ENCODE measurements at places on chromosomes 5 and 9. TPM values are rescaled to one million over a fixed set of nuclear protein-coding genes. Genes with fewer than 3 reads are reported as not detected.

DNA sequence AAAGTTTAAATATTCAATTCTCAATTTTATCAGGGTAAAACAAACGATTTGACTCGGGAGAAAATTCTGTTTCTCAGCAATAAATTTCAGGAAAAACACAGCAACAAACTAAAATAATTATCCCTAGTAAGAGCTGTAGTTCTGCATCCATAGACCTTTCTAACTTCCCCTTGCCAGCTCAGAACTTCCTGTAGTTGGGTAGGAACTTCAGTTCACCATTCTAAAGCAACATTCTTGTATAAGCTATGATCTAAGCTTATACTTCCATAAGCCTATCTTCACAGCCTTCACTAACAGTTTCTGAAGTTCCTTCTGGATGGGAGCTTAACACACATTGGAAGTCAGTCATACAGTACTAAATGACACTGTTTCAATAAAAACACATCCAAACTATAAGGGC, 96.6 kb downstream of the UBAP2 start:
- H3K27ac ChIP-seq, result no peak overlapping the region
- H3K36me3 ChIP-seq, result peaks cover 9% of the 10 kb centered on the region
- no peak for DNase-seq
- peaks cover 9% of the 10 kb centered on the region for H3K4me1 ChIP-seq

DNA sequence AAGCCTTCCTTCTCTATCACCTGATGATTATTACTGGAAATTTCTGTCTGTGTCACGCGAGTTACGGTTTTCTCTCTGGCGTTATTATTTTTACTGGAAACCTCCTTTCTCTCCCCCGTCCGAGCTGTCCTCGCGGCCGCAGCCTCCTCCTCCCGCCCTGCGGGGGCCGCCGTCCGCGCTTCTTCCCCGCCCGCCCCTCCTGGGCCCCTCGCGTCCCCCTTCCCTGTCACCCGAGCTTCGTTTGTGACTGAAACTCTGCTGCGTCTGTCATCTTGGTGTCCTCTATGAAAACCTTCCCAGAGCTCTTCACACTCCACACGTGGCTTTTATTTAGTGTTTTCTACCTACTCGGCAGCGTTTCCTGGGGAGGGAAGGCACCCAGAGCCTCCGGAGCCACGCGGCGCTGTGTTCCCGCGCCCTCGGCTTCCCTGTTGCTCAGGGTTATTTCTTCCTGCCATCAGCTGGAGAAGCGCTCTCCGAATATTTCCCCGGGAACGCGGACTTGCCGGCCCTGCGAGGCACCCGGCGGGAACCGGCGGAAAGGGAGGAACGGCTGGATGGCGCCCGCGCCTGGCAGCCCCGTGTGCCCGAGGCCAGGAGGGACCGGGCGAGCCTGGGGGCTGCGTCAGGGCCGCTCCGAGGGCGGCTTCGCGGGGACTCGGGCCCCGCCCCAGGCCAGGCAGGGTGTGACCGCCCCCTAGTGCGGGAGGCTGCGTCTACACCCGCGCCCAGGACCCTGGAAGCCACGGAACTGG, 33.9 kb downstream of the TRIP13 start:
- peaks cover 9% of the 10 kb centered on the region for H3K36me3 ChIP-seq
- H3K27me3 ChIP-seq, result peaks cover 66% of the 10 kb centered on the region
- peak overlapping the region; percentile 65 for H3K4me3 ChIP-seq
- H3K27ac ChIP-seq, result no peak overlapping the region
- no peak for DNase-seq

The SCGB3A2 gene
- not detected for total RNA-seq

The MTREX gene
- 73.7 TPM for total RNA-seq

DNA sequence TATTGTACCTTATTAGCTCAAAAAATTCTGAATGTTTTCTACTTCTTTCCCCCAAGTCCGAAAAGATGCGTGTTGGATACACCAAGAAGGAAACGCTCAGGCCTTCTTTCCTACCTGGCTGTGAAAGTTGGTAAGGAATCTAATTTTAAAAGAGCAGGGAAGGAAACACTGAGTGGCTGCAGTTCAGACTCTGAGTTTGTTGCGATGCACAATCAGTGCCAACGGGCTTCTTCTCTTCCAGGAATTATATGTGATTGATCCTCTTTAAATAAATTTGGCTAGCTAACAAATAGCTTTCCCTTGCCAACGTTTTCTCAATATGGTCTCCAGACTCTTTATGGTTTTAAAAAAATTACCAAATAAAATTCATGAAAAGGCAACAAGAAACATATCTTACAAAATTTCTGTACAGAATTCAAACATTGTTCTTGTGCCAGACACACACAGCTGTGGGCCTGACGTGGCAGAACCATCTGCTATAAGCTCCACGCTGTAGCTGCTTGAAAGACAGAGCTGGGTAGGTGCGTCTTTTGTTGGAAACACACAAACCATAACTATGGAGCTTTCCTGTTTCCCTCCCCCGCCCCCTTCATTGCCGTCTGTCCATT, 493.1 kb downstream of the ZNF608 start:
- no peaks in the 10 kb centered on the region for H3K4me1 ChIP-seq
- no peaks in the 10 kb centered on the region for H3K36me3 ChIP-seq
- no peak overlapping the region for H3K4me3 ChIP-seq
- no peak overlapping the region for H3K27ac ChIP-seq

GRCh38 chr5:119354537-119355243, 1.1 kb upstream of the TNFAIP8 start:
- DNase-seq, result no peak
- peak overlapping the region; percentile 97 for H3K4me3 ChIP-seq
- H3K4me1 ChIP-seq, result peaks cover 71% of the 10 kb centered on the region
- H3K36me3 ChIP-seq, result peaks cover 2% of the 10 kb centered on the region

The SLC34A1 gene
- total RNA-seq, result 0.31 TPM

The IFNK gene
- not detected for total RNA-seq

DNA sequence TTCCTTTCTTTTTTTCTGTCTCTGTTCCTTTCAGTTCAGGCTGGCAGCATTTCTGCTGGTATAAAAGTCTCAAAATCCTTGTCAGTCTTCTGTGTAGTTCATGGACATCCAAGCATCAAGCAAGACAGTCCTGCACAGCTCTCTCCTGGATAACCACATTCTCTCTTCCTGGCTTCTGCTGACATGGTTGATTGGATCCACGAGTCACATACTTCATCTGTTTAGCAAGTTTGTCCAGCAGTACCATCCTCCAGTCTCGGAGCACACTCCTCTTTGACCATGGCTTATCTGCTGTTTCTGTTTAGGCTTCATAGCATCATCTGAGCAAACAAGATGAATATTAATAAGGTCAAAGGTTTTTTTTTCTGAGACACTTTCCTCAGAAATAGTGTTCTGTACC, 220.8 kb downstream of the KDM4C start:
- H3K4me3 ChIP-seq, result peak overlapping the region; percentile 43
- H3K4me1 ChIP-seq, result peaks cover 14% of the 10 kb centered on the region
- DNase-seq, result no peak
- peaks cover 10% of the 10 kb centered on the region for H3K36me3 ChIP-seq
- no peak overlapping the region for H3K27ac ChIP-seq

DNA sequence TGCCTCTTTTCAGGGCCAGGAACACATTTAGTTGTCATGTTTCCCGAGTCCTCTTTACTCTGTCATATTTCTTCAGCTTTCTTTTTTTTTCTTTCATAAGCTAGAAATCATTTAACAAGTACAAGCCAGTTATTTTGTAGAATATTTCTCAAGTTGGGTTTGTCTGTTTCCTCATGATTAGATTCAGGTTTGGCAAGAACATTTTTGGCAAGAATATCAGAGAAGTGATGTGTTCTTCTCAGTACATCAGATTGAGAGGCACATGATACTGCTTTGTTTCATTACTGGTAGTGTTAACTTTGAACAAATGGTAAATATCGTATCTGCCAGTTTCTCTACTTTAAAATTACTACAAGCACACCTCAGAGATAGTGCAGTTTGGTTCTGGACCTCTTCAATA, 45.1 kb downstream of the PCSK5 start:
- H3K36me3 ChIP-seq, result peaks cover 2% of the 10 kb centered on the region
- peaks cover 7% of the 10 kb centered on the region for H3K4me1 ChIP-seq
- H3K27ac ChIP-seq, result no peak overlapping the region
- H3K27me3 ChIP-seq, result no peaks in the 10 kb centered on the region

DNA sequence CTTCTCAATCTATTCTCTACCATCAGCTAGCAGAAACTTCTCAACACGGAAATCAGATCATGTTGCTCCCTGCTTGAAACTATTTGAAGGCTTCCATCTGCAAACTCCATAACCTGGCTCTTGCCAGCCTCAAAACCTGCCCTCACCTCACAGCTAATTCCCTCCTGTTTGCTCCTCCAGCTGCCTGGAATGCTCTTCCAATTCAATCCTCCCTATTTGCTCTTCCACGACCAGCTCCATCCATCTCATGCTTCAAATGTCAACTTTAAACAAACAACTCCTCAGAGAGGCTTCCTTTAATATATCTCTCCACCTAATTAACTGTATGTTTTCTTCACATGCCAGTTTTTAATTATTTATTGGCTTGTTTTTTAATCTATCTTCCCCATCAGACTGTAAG, 1.5 kb downstream of the PLAA start:
- peak overlapping the region; percentile 95 for H3K27ac ChIP-seq
- peaks cover 11% of the 10 kb centered on the region for H3K27me3 ChIP-seq
- H3K4me3 ChIP-seq, result peak overlapping the region; percentile 95
- no peak for DNase-seq

DNA sequence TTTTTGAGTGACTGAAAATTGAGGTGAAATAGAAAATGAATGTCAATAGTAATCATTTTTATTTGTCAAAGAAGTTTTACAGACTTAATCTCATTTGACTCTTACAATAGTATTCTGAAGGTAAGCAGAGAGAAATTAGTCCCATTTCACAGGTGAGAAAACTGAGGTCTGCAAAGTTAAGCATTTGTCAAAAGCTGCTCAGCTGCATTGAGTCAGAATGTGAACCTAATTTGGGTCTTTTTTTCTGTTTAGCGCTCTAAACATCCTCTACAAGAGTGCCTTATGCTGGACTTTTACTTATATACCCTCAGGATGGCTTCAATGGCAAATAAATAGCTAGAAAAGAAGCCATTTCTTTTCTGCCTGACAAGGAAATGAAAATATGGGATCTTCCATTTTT, 135.7 kb downstream of the RASGRF2 start:
- H3K4me3 ChIP-seq, result no peak overlapping the region
- H3K36me3 ChIP-seq, result peaks cover 10% of the 10 kb centered on the region
- H3K4me1 ChIP-seq, result peaks cover 4% of the 10 kb centered on the region
- H3K27me3 ChIP-seq, result no peaks in the 10 kb centered on the region
- no peak overlapping the region for H3K27ac ChIP-seq

- no peak overlapping the region for H3K4me3 ChIP-seq
- H3K4me1 ChIP-seq, result peaks cover 2% of the 10 kb centered on the region
- peaks cover 2% of the 10 kb centered on the region for H3K36me3 ChIP-seq
- no peak overlapping the region for H3K27ac ChIP-seq
These were observed 22.8 kb downstream of the ANGPTL2 start for GRCh38 chr9:127099664-127100063.

- DNase-seq, result no peak
- peaks cover 4% of the 10 kb centered on the region for H3K4me1 ChIP-seq
- no peak overlapping the region for H3K27ac ChIP-seq
- H3K4me3 ChIP-seq, result no peak overlapping the region
These were observed 199.5 kb downstream of the ALDH1A1 start for GRCh38 chr9:72753266-72753893.

GRCh38 chr5:172199446-172199845, 5.5 kb downstream of the EFCAB9 start:
- peaks cover 3% of the 10 kb centered on the region for H3K4me1 ChIP-seq
- H3K4me3 ChIP-seq, result no peak overlapping the region
- no peaks in the 10 kb centered on the region for H3K36me3 ChIP-seq
- DNase-seq, result no peak
- peaks cover 6% of the 10 kb centered on the region for H3K27me3 ChIP-seq

DNA sequence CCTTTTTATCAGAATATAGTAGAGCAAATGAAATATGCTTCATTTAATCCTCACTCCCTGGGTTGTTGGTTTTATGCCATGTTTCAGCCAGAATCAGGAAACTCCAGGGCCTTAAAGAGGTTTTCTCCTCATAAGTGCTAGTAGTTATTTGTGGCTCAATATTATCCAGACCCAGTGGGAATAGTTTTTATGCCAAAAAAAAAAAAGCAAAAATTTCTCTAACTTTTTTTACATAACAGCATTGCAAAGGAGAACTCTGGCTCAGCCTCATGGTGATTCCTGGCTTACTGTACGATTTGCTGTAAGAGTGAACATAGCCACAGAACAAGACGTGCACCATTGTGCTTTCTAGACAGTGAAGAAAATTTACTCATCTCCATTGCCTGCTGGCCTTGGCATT, 232.5 kb downstream of the PJA2 start:
- H3K27ac ChIP-seq, result no peak overlapping the region
- no peak for DNase-seq
- H3K4me3 ChIP-seq, result no peak overlapping the region
- H3K36me3 ChIP-seq, result no peaks in the 10 kb centered on the region
- no peaks in the 10 kb centered on the region for H3K4me1 ChIP-seq
- H3K27me3 ChIP-seq, result no peaks in the 10 kb centered on the region

The PCA3 gene
- total RNA-seq, result not detected

DNA sequence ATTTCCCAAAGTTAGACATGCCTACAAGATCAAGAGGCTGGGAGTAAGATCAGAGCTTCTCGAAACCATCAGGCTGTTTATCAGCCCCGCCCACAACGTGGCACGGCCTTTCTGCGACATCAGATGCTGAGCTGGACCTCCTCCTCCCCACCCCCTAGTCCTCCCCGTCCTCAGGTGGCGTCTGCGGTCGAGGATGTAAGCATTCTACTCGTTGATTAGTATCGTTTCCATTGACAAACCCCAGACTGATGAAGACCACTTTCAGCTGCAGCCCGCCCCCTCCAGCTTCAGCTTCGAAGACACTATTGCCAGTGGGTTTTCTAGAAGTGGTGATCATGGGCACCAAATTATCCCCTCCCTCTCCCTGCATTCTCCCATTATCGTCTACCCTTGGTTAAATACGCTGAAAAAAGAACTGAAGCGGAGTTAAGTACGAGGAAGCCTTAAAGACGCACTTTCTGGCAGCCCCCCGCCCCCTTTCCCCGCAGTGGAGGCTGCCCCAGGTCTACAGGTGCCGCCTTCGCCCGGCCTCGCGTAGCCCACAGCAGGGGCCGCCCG, 1.1 kb downstream of the PPIC start:
- DNase-seq, result no peak
- peak overlapping the region; percentile 80 for H3K4me3 ChIP-seq
- peaks cover 5% of the 10 kb centered on the region for H3K36me3 ChIP-seq
- peaks cover 15% of the 10 kb centered on the region for H3K4me1 ChIP-seq
- no peak overlapping the region for H3K27ac ChIP-seq

GRCh38 chr9:116286297-116286696, 132.7 kb downstream of the PAPPA start:
- peaks cover 2% of the 10 kb centered on the region for H3K36me3 ChIP-seq
- no peaks in the 10 kb centered on the region for H3K4me1 ChIP-seq
- peaks cover 27% of the 10 kb centered on the region for H3K27me3 ChIP-seq
- no peak overlapping the region for H3K4me3 ChIP-seq

GRCh38 chr5:149831492-149831891, 101.4 kb downstream of the PPARGC1B start:
- H3K4me3 ChIP-seq, result no peak overlapping the region
- no peak overlapping the region for H3K27ac ChIP-seq
- no peak for DNase-seq
- no peaks in the 10 kb centered on the region for H3K27me3 ChIP-seq
- H3K4me1 ChIP-seq, result peaks cover 6% of the 10 kb centered on the region

- H3K4me3 ChIP-seq, result no peak overlapping the region
- H3K4me1 ChIP-seq, result no peaks in the 10 kb centered on the region
- H3K36me3 ChIP-seq, result no peaks in the 10 kb centered on the region
- no peak for DNase-seq
- no peak overlapping the region for H3K27ac ChIP-seq
These were observed 1917.1 kb upstream of the CDH6 start for GRCh38 chr5:29276371-29276770.

Measured in T-helper 17 cell (primary cell).